Natural killer cell (primary cell): ENCODE measurements at places on chromosomes 16 and 17. TPM values are rescaled to one million over a fixed set of nuclear protein-coding genes. Genes with fewer than 3 reads are reported as not detected.

The SCARF1 gene
- 3.1 TPM for total RNA-seq

DNA sequence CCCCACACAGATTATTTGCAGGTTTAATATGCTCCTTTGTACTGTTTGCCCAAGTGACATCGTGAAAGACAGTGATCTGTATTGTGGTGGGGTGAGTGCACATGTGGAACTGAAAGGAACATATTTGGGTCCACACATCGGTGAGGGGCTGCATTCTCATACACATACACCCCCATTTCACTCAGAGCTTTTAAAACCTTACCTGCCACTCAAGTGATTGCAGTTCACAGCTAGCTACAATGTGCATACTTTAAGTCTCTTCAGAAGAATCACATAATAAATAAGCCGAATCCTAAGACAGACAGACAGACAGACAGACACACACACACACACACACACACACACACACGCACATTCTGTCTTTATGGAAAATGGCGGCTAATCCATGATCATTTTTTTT lies 102.6 kb downstream of the AATF start:
- H3K36me3 ChIP-seq, result peaks cover 21% of the 10 kb centered on the region
- no peak overlapping the region for H3K4me3 ChIP-seq
- DNase-seq, result no peak
- H3K4me1 ChIP-seq, result peaks cover 4% of the 10 kb centered on the region
- H3K27me3 ChIP-seq, result no peaks in the 10 kb centered on the region
- no peak overlapping the region for H3K27ac ChIP-seq

GRCh38 chr16:12157517-12158093 lies 181.1 kb downstream of the SNX29 start:
- H3K27ac ChIP-seq, result no peak overlapping the region
- no peaks in the 10 kb centered on the region for H3K27me3 ChIP-seq
- no peak overlapping the region for H3K4me3 ChIP-seq
- no peaks in the 10 kb centered on the region for H3K4me1 ChIP-seq
- H3K36me3 ChIP-seq, result no peaks in the 10 kb centered on the region

GRCh38 chr17:78390241-78391050 lies 12.0 kb downstream of the PGS1 start:
- H3K36me3 ChIP-seq, result peaks cover 9% of the 10 kb centered on the region
- H3K4me1 ChIP-seq, result peaks cover 56% of the 10 kb centered on the region
- no peak for DNase-seq
- no peak overlapping the region for H3K4me3 ChIP-seq

DNA sequence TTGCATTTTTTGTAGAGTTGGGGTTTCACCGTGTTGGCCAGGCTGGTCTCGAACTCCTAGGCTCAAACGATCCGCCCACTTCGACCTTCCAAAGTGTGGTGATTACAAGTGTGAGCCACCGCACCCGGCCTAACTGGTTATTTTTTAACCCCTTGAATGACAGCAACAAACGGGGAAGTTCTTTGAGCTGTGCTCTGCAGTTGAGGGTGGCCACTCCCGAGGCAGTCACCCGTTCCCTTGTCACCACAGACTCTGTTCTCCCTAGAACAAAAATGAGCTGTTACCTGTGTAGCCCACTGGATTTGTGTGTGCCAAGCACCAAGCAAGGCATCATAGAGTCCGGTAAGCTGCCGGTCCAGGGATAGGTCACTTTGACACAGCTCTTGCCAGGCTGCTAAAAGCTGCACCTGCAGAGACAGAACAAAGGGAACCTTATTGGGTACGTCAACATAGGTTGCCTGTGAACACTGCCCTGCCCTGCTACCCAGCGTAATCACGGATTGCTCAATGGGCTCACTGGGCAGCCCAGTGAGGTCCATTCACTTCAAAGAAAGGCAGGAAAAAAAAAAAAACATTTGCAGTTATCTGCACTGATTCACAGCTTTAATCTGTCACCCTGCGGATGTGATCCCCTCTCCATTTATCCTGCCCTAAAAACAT lies 19.6 kb downstream of the COG7 start:
- H3K27ac ChIP-seq, result no peak overlapping the region
- no peaks in the 10 kb centered on the region for H3K27me3 ChIP-seq
- no peak for DNase-seq
- H3K36me3 ChIP-seq, result peaks cover 35% of the 10 kb centered on the region
- no peaks in the 10 kb centered on the region for H3K4me1 ChIP-seq

DNA sequence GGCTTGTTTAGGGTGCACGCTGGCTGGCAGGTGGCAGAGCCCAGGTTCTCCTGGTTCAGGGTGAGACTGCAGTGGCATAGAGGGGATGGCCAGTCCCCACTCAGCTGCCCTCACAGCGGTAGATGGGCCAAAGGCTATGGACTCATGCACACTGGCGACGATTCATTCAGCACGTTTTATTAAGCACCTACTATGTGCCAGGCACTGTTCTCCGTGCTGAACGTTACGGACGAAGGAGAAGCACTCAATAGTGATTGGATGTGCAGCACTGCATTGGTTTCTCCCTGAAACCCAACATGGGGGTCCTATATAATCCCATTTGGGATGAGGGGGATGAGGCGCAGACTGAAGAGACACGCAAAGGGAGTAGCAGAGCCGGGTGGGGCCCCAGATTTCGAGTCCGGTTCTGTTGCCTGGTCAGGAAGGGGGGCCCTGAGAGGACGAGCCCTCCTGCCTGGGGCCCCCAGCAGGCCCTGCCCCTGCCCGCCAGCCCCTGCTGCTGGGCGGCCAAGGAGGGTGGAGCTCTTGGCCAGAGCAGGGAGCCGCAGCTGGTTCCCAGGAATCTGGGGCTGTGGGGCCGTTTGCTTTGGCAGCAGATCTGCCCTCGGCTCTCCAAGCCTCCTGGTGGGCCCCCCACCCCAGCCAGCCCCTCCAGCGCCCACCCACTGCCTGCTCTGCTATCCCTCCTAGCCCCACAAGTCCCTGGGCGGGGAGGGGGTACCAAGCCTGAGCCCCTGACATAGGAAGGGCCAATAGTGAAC lies 8.8 kb downstream of the GLIS2 start:
- H3K27ac ChIP-seq, result no peak overlapping the region
- H3K36me3 ChIP-seq, result no peaks in the 10 kb centered on the region
- H3K27me3 ChIP-seq, result peaks cover 9% of the 10 kb centered on the region

DNA sequence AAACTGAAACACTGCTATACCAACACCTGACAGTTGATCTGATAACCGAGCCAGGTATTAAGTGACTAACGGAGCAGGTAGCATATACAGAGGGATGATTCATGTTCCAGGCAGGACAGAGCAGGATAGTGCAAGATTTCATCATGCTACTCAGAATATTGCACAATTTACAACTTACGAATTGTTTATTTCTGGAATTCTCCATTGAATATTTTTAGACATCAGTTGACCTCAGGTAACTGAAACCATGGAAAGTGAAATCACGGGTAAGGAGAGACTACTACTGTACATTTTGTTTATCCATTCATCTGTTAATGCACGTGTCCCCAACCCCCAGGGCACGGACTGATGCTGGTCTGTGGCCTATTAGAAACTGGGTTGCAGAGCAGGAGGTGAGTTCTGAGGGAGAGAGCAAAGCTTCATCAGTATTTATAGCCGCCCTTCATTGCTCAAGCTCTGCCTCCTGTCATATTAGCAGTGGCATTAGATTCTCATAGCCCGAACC lies 14.5 kb upstream of the PPM1E start:
- no peaks in the 10 kb centered on the region for H3K27me3 ChIP-seq
- H3K4me1 ChIP-seq, result no peaks in the 10 kb centered on the region
- H3K4me3 ChIP-seq, result no peak overlapping the region
- no peaks in the 10 kb centered on the region for H3K36me3 ChIP-seq
- DNase-seq, result no peak

- DNase-seq, result no peak
- H3K4me3 ChIP-seq, result no peak overlapping the region
- no peaks in the 10 kb centered on the region for H3K36me3 ChIP-seq
These were observed 177.6 kb downstream of the AIPL1 start for GRCh38 chr17:6257336-6257735.
